ENCODE measurements at places on chromosomes 4 and X.

DNA sequence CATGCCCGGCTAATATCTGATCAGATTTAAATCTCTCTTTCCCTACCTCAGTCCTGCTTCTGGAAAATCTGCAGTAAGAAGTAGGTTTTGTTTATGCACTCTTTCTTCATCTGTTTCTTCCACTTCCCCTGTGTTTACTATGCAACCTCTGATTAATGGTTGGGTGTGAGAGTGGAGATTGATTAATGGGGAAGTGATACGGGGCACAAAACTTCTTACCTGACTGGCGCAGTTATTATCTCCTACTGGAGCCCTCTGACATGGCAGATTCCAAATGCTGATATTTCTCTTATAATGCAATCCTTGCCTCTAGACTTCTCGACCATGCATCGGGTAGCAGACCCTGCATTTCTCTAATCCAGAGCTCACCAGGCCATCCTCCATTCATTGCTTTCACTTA, 60.2 kb upstream of the HPGD start:
- no peak for DNase-seq

DNA sequence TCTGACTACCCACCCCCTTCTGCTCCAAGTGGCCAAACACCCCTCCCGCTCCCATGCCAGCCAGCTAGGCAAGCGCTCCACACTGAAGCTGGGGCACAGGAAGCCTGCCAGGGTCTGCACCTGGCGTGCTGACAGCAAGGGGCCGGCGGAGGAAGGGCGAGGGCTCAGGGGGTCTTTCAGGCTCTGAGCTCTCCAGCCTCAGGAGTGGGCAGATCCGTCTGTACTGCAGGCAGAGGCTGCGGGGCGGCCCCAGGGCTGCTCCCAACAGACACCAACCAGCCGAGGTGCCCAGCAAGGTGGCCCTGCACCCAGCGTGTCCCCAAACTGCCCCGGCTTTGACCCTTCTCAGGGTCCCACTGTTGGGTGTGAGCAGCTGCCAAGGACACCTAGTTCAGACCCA, 14.8 kb downstream of the FAM53A start:
- DNase-seq = no peak

DNA sequence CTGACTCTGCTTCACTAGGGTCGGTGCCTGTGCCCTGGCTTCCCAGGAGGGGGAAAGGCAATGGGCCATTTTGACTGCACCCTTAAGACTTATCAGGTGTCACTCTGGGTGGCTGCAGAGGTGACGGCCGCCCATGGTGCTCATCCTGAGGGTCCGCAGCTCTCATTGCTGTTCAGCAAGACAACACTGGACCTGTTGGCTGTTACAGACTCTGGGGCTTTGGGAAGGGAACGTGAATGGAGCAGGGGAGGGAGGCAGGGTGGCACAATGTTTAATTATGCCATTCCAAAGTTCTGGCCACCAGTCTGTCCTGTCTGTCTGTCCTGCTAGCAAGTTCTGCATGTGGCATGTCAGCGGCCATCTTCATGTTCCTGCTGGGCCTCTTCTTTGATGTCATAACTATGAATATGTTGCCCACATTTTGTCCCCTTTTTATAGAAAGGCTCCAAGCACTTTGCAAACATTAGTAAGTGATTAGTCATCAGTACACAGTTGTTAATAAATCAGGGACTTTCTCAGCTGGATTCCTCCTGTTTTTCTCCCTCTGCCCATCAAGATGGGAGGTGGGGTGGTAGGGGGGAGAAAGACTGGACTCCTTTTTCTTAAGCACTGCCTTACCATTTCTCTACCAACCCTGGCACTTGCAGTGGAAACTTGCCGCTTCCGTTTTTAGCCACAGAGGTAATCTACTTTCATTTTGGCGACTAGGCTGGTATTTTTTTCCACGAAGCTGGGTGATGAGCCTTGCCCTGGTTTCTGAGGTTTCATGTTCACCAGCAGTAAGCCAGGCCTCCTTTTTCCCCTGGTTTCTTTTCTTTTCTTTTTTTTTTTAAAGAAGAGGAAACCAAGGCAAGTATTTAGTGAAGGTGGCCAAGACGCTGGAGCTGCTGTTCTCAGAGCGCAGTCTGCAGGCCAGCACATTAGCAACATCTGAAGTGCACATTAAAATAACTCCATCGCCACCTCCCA, 88.6 kb upstream of the TRIM2 start:
- DNase-seq = no peak

DNA sequence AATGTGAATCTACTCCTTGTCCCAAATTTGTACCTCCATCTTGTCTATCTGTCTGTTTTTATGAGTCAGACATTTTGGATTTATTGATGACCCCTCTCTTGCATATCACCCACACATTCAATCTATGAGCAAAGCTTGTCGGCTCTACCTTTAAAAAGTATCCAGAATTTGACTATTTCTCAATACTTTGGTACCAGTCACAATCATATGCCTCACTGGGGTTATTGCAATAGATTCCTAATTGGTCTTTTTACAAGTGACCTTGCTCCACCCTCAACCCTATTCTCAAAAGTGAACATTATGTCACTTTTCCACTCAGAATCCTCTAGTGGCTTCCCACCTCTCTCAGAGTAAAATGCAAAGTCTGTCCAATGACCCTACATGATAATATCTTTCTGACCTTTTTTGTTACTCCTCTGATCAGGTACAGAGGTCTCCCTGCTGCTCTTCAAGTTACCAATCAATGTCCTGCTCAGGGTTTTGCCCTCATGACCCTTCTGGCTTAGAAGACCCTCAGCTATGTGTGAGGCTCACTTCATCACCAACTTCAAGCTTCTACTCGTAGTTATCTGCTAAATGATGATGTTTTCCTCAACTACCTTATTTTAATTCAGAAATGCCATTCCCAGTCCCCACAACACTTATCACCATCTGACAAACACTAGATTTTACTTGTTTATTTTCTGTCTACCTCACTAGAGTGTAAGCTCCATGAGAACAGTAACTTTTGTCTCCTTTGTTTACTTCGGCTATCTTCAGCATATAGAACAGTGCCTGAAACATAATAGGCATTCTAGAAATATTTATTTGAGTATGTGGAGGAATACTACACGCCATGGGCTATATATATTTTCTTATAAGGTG, 22.4 kb downstream of the AFP start:
- DNase-seq = no peak

- DNase-seq = peak; percentile 60
Measured at GRCh38 chrX:81120936-81121371, 80.8 kb downstream of the HMGN5 start.

DNA sequence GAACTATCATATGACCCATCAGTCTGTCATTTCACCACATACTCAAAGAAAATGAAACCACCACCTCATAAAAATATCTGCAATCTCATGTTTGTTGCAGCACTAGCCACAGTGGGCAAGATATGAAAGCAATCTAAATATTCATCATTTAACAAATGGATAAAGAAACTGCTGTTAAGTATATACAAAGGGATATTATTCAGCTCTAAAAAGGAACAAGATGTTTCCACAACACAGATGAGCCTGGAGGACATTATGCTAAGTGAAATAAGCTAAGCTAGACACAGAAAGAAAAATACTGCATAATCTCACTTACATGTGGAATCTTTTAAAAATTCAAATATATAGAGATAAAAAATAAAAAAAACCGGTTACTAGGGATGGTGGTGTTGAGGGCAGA, 108.2 kb upstream of the BRWD3 start:
- DNase-seq = no peak

DNA sequence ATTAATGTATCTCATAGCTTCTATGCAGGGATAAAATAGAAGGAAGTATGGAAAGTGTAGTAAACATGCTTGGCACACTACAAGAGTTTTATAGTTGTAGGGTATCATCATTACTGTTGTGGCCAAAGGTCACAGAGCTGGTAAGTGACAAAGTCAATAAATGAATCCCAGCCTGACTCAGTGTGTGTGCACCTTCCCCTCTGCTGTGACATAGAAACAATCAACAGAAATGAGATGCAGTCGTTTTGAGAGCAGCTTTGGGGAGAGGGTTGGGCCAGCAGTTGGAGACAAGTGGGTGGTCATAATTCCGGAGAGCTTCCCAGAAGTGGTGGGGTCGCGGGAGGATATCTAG, 82.4 kb upstream of the RBPJ start:
- DNase-seq = no peak

DNA sequence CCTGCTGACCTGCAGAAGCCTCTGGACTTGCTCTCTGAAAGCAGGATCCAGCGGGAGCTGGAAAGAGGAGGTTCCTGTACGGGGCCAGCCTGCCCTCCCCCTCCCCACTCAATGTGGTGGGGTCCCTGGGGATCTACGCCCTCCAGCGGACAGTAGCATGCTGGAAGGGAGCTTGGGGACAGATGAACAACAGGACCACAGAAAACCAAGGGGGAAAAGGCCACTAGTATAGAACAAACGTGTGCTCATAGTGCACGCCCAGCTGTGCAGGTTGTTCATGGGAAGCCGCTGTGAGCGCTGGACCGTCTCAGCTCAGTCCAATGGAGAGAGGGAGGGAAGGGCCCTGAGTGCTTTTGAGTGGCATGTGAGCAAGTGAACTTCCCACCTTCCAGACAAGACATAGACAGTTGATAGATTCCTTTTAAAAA, 15.8 kb downstream of the HMX1 start:
- DNase-seq = no peak

GRCh38 chrX:14309431-14309830, 219.9 kb upstream of the GLRA2 start:
- no peak for DNase-seq

- no peak for DNase-seq
Measured at GRCh38 chr4:13570916-13571315, 26.6 kb upstream of the NKX3-2 start.

GRCh38 chr4:8727546-8728510, 135.3 kb downstream of the CPZ start:
- DNase-seq = no peak

DNA sequence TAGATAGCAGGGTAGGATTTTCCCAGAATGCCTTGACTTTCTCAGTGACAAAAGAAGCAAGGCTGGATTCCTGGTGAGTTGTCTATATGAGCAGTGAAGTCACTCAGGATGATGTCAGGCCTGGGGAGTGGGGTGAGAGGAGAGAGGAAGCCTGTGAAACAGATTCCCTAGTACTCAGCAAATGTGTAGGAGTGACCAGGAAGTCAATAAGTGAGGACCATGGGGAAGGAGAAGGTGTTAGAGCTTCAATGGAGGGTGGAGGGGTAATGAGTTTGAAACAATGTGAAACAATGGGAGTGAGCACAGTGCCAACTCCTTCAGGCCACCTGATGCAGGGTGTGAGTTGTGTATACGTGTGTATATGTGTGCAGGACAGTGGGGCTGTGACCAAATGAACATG, 2.4 kb upstream of the SLC9A6 start:
- DNase-seq = no peak

DNA sequence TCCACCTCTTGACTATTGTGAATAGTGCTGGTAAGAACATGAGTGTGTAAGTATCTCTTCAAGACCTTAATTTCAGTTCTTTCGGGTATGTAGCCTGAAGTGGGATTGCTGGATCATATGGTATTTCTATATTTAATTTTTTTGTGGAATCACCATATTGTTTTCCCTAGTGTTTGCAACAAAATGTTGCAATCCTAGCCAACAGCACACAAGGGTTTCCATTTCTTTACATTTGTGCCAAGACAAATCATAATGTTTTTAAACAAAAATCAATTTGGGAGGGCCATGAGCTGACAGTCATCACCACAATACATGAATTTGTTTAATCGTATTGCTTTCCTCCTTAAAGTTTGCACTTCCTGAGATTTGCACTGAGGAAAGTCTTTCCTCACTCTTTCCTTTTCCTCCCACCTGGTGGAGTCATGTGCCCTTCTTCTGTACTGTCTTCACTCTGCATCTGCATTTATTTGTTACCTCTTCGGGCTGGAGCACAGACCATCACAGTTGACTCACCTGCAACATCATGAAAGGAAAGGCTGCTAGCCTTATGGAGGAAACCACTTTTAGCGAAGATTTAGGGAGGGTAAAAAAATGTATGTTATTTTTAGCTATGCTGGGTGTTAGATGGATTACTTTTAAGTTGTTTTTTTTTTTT, 269.4 kb downstream of the DCTD start:
- no peak for DNase-seq

GRCh38 chr4:17060230-17060629, 161.8 kb upstream of the LDB2 start:
- DNase-seq = no peak

DNA sequence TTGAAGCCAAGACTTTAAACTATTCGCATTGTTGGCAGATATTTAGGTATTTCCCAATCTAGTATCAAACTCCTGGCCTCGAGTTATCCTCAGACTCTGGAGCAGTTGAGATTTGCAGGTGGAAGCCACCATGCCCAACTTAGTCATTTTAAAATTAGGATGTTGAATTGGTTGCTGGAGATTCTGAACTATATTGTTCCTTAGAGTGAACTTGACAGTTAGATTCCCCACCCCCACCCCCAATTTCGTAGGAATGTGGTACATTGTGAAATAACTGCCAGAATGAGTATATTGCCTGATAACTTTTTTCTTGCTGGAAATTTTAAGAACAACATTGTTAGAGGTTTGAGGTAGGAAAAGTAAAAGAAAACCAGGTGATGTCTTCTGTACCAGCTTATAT, 2.3 kb downstream of the NOCT start:
- no peak for DNase-seq

- no peak for DNase-seq
Measured at GRCh38 chrX:151912780-151913179, at the start of gene MAGEA4. TSS of gene MAGEA4 (plus strand) at chrX:151912889. CDS start at chrX:151923665, 10,776 bp downstream.

GRCh38 chr4:158775091-158775651, 6.3 kb downstream of the FNIP2 start:
- DNase-seq = no peak

- DNase-seq = no peak
Measured at GRCh38 chrX:140149761-140150160, 184.4 kb upstream of the CXorf66 start.

- no peak for DNase-seq
Measured at GRCh38 chr4:130044788-130045531, 949.0 kb downstream of the C4orf33 start.

- DNase-seq = peak; percentile 36
Measured at GRCh38 chrX:16786791-16787735, 797 bp downstream of the TXLNG start.

DNA sequence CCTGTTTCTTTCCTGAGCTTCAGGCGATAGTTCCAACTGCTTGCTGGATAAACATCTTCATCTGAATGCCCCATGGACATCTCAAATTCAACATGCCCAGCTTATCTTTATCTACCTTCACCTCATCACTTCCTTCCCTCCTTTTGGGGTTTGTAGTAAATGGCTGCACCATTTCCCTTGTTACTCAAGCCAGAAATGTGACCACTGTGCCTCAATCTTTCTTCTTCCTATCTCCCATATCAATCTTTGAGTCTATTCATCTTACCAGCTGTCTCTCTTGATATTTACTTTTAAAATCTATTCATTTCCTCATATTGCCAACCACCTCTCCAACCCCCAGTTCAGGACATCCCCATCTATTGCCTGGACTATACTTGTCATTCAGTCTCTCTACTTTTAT, 155.4 kb downstream of the PPA2 start:
- no peak for DNase-seq

DNA sequence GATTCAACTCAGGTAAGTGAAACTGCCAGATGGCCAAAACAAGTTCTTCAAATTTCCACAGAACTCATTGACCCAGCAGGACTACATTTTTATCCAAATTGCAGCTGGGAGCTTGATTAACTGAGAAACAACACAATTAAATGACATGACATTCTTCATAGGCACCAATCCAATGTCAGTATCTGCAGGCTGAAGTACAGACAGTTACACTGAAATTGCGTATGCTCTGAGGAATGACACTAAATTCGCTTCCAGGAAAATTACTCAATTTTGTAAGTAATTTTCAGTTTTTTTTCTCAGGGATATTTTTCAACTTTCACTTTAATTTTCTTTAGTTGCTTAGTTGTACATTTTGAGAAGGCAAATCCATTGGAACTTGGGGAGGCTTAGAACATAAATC, 4.5 kb downstream of the C1GALT1C1 start:
- no peak for DNase-seq

GRCh38 chrX:10591363-10592335, 28.7 kb downstream of the MID1 start:
- no peak for DNase-seq

Data from hematopoietic multipotent progenitor cell treated with erythropoietin and hydrocortisone succinate and interleukin-3 and kit ligand, for 17 days (in vitro differentiated cells).